Activated CD8-positive, alpha-beta memory T cell treated with anti-CD3 and anti-CD28 coated beads for 48 hours (primary cell): ENCODE measurements at places on chromosomes 16 and 17.

GRCh38 chr17:4502466-4503154, 3.9 kb downstream of the SPNS2 start:
- DNase-seq = no peak

GRCh38 chr17:48577330-48577945, 712 bp downstream of the HOXB4 start:
- DNase-seq = no peak

DNA sequence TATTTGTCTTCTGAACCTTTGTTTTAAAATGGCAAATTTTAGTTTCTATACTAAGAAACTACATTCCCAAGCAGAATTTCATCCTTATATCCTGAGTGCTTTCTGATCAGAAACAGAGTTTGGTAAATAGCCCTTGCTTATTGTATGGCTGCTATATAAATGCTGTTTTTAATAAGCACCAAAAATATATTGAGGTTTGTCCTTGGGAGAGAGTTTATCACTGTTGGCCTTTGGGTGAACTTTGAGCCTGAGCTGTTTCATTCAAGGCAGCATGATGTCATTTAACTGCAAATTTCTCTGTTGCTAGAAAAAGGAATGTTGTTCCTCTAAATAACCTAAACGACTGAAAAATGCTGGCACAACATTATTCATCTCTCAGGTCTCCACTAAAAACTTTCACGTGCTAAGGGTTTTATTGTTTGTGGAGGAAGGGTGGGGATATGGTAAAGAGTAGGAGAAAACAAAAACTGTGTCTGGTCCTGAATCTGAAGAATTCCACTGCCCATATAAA, 334.3 kb upstream of the TBX2 start:
- no peak for DNase-seq

DNA sequence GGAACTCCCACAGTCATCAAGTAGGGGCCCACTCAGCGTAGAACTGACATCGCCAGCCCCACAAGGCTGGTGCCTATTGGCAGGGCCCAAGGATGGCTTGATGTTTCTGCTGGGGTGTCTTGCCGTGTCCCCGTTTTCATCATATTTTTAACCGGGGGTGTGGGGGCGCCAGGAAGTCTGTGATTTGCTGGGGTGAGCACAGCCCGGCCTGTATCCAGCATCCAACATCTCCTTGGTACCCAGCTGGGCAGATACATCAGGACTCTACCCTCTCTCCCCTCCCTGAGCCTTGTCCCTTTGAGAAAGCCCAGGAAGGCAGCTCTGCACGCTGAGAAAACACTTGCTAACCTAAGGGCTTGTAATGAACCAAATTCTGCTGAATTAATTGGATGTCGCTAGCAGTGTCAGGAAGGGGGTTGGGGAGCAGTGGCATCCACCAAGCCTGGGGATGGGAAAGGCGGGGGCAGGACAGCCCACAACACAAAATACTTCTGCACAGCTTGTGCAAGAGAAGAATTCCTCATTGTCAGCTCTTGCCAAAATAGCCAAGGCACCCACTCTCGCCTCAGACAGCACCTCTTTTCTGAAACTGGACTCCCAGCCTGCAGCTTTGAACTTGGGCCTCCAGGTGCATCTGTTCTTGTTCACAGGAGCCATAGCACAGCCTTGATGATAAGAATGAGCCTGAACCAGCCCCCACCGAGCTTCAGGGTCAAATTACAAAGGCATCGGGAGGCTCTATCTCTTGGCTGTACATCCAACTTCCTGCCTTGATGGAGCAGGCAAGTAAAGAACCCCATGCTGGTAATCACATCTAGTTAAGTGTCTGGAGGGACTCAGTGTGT, 63.7 kb upstream of the LYRM9 start:
- DNase-seq = no peak

DNA sequence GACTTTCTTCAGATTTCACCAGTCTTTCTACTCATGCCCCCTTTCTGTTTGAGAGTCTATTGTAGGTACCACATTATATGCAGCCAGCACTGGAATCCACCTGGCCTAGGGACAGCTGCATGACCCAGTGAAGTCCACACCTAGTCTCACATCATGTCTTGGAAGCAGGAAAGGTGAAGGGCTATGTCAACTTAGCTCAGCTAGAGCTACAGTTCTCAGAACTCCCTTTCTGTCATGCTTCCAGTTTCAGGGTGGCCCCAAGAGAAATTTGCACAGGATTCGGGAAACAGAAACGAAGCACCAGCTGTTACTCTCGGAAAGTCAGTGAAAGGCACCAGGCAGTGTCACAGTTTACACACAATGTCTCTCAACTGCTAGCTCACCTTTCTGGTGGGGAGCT, 51.6 kb upstream of the NLRP1 start:
- no peak for DNase-seq

GRCh38 chr17:39016193-39017153, 49.3 kb upstream of the FBXO47 start:
- no peak for DNase-seq

GRCh38 chr16:71242601-71243000, 12.1 kb upstream of the HYDIN start:
- DNase-seq = no peak

DNA sequence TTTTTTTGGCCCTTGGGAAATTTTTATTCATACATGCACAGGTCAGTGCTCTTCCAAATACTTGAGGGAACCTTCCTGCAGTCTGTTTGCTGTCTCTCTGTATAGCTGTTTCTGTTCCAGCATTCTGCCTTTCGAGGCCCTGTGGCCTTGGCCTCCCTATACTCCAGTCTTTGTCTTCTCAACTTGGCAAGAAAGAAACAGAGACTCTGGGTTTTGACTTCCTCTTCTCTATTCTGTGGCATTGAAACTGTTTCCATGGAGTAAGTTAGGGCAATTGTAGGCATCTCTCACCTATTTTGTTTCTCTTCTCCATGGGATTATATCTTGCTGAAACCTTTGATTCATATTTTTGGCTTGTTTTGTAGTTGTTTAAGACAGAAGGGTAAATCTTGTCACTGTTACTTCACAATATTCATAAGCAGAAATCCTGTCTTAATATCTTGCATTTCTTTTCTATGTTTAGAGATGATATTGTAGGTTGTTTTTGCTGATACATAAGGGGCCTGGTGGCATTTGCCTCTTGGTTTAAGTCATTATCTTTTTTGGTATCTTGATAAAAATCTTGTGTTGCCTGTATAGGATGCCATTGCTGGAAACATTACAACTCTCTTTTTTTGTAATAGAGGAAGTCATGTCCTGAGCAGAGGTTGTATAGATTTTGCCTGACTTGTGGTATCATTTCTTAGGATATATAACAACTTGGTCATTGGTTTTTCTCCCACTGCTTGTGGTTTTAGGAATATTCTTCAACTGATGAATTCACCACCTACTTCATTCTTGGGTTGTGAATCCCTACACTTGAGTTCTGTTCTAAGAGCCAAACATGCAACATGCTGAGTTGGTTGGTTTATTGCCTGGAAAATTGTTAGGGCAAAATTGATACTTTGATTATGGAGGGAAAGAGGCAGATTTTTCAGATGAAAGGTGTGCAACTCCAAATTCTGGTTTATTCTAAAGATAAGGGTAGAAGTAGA, 168.6 kb downstream of the FTO start:
- no peak for DNase-seq

- DNase-seq = no peak
Observed at GRCh38 chr16:67537636-67538591, 9.3 kb downstream of the RIPOR1 start.

DNA sequence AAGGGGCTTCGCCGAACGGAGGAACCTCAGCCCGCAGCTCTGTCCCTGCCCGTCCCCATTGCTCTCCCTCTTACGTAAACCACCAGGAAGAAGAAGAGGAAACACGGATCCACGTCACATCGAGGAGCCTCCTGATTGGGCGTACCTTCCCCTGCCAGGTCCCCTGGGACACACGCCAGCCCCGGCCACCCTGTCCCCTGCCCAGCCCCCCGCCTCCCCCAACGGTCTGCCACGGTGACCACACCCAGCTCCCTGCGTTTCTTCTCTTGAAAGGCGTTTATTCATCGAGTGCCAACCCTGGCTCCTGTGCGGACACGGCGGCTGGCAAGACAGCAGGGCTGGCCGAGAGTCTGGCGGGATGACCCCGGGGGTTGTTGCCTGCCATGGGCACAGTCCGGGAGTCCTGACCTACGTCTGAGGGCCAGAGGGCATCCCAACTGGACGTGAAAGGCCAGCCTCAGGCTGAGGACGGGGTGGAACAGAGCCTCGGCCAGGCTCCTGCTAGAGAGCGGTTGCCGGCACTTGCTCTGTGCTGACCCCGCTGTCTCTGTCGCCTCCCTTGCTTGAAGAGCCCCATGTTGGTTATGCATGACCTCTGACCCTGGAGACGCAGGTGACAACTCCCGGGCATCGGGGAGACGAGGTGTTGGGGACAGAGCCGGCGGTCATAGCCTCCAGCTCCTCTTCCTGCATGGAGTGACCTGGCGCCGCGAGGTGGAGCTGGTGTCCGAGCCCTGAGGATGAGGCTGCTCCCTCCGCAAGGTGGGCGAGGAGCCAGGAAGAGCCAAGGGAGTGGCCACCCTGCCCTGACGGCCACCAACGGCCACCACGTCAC, 40.5 kb upstream of the ACSF3 start:
- no peak for DNase-seq

DNA sequence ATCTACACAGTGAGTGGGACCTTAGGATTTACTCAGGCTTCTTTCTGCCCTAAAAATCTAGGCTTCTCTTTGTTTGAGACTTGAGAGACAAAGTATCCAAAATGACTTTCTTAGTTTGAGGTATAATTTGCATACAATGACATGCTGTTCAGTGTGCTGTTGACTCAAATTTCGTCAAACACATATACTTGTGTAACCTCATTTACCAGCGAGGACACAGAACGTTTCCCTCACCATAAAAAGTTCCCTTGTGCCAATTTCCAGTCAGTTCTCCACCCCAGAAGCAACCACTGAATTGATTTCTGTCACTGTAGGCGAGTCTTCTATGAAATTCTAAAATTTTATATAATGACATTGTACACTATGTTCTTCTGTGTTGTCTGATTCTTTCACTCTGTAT, 68.0 kb upstream of the MAF start:
- no peak for DNase-seq

GRCh38 chr16:74720579-74720978, 19.9 kb upstream of the MLKL start:
- no peak for DNase-seq

GRCh38 chr16:22356930-22357634, 17.3 kb downstream of the CDR2 start:
- no peak for DNase-seq

DNA sequence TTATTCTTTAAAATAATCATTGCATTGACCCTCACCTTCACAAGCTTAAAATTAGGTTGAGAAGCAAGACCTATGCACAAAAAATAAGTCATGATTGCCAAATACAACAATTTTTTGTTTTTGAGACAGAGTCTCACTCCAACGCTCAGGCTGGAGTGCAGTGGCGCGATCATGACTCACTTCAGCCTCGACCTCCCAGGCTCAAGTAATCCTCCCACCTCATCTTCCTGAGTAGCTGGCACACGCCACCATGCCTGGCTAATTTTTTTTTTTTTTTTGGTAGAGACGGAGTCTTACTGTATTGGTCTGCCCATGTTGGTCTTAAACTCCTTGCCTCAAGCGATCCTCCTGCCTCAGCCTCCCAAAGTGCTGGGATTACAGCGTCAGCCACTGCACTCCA, 24.2 kb downstream of the ZNF652 start:
- DNase-seq = no peak

GRCh38 chr16:27640277-27640600, 90.3 kb downstream of the KATNIP start:
- DNase-seq = no peak

- no peak for DNase-seq
Observed at GRCh38 chr17:36655726-36656125, 54.3 kb downstream of the MRM1 start.

GRCh38 chr16:81823111-81823510, 44.0 kb downstream of the PLCG2 start:
- DNase-seq = no peak

GRCh38 chr17:1992541-1992940, 32.6 kb downstream of the RTN4RL1 start:
- DNase-seq = no peak

- DNase-seq = no peak
Observed at GRCh38 chr17:36994438-36994837, 45.7 kb downstream of the AATF start.

DNA sequence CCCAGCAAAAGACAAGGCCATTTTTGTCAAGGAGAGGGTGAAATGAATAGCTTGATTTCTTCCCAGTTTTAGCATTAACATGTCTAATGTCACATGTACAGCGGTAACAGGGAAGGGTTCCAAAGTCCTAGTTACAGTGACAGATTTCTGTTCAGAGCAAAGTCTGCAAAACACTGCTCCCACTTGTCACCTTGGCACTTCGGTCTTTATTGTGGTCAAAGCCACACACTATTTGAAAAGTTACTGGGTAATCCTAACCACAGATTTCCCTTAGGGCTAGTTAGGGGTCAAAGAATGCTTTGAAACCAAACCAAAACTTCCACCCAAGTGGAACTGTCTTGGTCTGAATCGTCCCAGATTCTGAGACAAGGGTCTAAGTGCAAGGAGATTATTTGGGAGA, 455.6 kb downstream of the HS3ST3B1 start:
- no peak for DNase-seq

DNA sequence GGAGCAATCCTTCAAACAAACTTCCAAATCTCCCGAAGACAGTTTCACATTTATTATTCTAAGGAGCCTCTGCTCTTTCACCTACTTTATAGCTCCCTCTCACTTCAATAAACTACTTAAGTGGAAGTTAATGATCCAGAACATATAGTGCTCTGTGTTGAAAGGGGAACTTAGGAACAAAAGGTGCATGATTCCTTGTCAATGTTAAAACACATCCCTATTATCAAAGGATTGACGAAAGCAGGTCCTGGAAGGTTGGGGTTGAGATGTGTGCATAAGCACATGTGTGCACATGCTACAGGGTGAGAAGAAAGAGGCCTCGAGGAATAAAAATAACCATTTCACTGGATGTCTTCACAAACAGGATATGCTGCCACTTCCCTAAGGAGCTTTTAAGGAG, 170.3 kb downstream of the SLC39A11 start:
- no peak for DNase-seq

- no peak for DNase-seq
Observed at GRCh38 chr17:46766493-46767491, 51.7 kb downstream of the WNT3 start.

DNA sequence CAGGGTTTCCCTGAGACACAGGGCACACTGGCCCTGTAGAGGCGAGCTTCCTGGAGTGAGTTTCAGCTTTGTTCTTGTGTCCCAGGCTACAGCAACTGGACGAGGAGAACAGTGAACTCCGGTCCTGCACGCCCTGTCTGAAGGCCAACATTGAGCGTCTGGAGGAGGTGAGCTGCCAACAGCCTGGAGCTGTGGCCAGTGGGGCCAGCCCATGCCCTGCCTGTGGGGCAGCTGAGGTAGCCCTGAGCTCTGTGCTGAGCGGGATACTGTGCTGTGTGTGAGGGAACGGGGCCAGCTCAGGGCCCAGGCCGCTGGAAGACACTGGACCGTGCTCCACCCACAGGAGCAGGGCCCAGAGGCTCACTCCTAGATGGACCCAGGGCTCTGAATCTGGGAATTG, 8.7 kb upstream of the CAPN15 start:
- DNase-seq = no peak

- no peak for DNase-seq
Observed at GRCh38 chr17:34997355-34997862, 17.1 kb downstream of the LIG3 start.

GRCh38 chr16:285146-286055, 2.4 kb downstream of the PDIA2 start:
- no peak for DNase-seq

- no peak for DNase-seq
Observed at GRCh38 chr17:57553991-57554825, 190.9 kb downstream of the CCDC182 start.

GRCh38 chr17:61314368-61315078, 85.1 kb upstream of the TBX2 start:
- no peak for DNase-seq

- DNase-seq = no peak
Observed at GRCh38 chr17:33664116-33664840, 371.2 kb upstream of the ASIC2 start.
